ENCODE measurements at places on chromosomes 3 and 15. TPM values are rescaled to one million over a fixed set of nuclear protein-coding genes. Genes with fewer than 3 reads are reported as not detected.

SLC28A2 gene
- total RNA-seq: not detected

SLC22A13 gene
- under 0.01 TPM for total RNA-seq

CRABP1 gene
- total RNA-seq: not detected

GRCh38 chr3:192840143-192840836 lies 77.4 kb downstream of the MB21D2 start:
- DNase-seq: no peak

DNA sequence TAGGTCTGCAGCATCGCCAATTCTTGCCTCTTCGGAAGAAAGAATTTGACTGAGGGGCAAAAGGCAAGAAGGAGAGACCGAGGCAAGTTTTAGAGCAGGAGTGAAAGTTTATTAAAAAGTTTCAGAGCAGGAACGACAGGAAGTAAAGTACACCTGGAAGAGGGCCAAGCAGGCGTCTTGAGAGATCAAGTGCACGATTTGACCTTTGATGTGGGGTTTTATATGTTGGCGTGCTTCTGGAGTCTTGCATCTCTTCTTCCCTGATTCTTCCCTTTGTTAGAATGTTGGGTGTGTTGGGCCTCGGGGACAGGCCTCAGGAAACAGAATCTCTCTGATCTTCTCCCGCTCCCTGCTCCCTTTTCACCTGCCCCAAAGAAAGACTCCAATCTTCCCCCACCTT lies 40.6 kb upstream of the FLNB start:
- no peak for DNase-seq

DNA sequence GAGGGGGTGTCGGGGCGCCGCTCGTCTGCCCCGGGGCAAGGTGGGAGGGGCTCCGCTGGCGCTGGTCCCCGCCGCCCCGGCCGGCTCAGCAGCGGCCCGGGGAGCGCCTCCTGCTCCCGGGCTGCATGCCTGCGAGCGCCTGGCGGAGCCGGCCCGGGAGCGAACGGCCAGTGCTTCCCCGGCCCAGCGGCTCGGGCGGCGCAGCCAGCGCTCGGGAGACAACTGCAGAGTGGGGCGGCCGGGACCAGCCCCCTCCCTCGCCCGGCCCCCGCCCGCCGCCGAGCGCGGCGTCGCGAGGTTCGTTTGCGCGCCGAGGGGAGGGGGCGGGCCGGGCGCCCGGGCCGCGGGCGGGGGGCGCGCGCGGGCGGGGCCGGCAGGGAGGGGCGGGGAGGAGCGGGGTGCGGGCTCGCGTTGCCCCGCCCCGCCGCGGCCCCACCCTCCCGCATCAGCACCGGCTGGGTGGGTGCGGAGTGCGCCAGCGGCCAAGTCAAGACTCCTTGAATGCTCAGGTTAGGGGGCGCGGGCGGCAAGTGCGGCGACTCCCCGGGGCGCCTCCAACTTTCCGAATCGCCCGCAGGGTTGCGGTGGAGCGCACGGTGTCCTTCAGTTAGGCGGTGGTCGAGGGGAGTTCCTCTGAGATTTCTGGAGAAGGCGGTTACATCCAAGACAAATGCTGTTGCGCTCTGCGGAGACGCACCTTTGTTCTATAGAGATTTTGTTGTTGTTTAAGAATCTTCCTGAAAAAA lies at the start of gene RGMA:
TSS of gene RGMA (minus strand) at position 231 of the 746 bp plus-strand sequence. CDS start 279 bp downstream, outside the sequence.
- DNase-seq: no peak

GRCh38 chr3:149186219-149186618 lies 35.4 kb downstream of the CP start:
- no peak for DNase-seq

All from dermis microvascular lymphatic vessel endothelial cell (primary cell).